ENCODE measurements at places on chromosomes 7 and 10.

GRCh38 chr7:95543312-95543711, 53.0 kb downstream of the PDK4 start:
- DNase-seq: no peak

- no peak for DNase-seq
Observed at GRCh38 chr10:117699436-117700075, 157.0 kb downstream of the EMX2 start.

DNA sequence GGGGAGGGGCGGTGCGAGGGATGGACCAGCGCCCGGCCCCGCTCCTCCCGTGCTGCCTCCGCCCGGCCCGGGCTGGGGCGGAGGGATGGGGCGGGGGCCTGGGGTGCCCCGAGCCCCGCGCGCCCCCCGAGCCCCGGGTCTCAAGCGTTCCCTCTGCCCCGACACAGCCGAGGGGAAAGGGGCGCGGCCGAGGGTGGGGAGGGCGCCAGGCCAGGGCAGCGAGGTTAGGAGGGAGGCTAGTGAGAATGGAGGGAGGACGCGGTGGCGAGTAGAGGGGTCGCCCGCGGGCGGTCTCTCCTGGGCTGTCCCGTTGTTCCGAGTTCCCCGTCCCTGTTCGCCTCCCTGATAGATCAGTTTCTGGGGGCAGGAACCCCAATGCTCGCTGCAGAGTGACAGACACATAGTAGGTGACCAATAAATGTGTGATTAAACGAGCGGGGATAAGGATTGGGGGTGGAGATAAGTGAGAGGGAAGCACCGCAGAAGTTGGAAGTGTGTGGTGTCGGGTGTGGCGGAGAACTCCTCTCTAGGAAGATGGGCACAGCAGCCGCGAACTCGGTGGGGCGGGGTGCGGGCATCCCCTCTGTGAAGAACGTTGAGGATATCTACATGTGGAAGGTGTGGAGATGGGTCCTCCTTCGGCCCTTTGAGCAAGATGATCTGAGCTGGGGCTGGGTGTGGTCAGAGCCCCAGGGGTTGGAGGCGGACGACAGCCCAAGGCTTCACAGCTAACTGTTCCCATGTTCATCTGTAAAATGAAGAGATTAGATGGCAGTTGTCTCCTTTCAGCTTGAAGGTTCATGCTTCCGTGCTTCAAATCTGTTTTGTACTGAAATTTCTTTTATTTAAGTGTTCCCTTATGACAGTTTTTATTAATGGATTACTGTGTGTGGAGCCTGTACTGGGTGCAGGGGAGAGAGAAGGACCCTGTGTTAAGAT, 580 bp downstream of the ZNF775 start:
- no peak for DNase-seq

DNA sequence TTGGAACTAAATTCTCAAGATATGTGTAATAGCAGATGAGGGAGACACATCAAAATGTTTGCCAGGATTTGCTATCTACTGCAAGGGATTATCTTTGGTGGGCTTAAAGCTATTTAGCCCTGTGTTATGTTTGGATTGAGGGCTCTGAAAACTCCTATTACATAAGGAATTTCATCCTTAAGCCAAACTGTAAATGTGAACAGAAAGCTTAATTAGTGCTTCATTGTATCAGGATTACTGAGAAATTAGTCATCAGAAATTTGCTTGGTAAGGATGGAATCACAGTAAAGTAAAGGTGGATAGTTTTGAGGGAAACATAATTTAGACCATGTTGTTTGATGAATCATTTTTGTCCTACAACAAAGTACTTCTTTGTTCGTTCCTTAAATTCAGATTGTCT, 8.3 kb downstream of the ANKRD7 start:
- DNase-seq: no peak

- DNase-seq: no peak
Observed at GRCh38 chr10:114026189-114027040, 17.3 kb upstream of the ADRB1 start.

DNA sequence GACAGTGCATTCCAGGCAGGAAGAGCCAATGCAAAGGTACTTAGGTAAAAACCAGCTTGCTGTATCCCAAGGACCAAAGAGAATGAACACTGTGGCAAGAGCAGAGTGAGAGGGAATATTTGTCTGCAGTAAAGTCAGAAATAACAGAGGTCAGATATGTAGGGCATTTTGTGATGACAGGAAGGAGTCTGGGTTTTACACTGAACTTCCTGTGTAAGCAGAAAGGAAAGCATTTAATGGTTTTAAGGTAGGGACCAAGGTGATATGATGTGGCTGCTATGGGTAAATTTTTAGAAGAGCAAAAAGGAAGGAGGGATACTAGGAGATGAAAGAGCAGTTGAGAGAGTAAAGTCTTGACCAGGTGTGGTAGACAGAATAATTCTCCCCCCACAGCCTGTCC, 10.1 kb downstream of the ABCB1 start:
- no peak for DNase-seq

All from stimulated activated CD4-positive, alpha-beta T cell treated with anti-CD3 and anti-CD28 coated beads, Interleukin-12 subunit alpha, Interleukin-12 subunit beta, amount 100 ng/mL, for 4 hours (primary cell).